ENCODE measurements at places on chromosomes 6 and 20.

- DNase-seq, result no peak
Measured at GRCh38 chr20:24653306-24653705, 183.9 kb downstream of the SYNDIG1 start.

DNA sequence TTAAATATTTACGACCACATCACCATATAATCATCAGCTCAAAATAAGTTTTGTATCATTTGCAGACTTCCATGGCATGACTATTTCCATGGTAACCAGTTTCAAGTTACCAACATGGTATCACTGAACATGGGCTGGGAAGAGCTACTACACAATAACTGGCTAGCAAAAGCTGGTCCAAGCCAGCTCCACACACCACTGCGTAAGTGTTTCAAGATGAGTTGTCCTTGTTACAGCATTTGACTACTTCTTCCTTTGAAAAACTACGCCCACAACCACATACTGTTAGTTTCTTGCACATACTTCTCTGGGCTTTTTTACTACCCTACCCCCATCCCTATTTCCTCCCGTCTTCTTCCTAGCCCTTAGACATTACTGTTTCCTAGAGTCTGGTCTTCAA is 8.5 kb downstream of the CD164 start:
- no peak for DNase-seq

GRCh38 chr6:105226598-105227294 is 46.9 kb upstream of the POPDC3 start:
- DNase-seq, result no peak

- no peak for DNase-seq
Measured at GRCh38 chr6:137452333-137452894, 41.8 kb downstream of the OLIG3 start.

DNA sequence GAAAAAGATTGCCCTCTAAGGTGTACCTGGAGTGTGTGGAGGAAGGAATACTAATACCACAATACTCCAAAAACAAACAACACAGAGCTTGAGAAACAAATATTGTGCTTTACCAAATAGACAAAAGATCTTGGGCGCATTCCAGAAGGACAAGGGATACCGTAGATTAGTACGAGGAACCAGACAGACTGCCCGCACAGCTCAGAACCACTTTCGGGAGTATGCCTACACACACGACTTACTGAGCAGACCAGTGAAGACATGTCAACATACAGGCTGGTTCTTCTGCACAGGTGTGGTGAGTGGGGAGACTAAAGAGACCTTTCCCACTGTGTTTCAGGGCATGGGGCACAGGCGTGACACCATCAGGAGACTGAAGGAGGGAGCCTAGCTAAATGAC is 15.8 kb upstream of the FOXQ1 start:
- DNase-seq, result no peak

DNA sequence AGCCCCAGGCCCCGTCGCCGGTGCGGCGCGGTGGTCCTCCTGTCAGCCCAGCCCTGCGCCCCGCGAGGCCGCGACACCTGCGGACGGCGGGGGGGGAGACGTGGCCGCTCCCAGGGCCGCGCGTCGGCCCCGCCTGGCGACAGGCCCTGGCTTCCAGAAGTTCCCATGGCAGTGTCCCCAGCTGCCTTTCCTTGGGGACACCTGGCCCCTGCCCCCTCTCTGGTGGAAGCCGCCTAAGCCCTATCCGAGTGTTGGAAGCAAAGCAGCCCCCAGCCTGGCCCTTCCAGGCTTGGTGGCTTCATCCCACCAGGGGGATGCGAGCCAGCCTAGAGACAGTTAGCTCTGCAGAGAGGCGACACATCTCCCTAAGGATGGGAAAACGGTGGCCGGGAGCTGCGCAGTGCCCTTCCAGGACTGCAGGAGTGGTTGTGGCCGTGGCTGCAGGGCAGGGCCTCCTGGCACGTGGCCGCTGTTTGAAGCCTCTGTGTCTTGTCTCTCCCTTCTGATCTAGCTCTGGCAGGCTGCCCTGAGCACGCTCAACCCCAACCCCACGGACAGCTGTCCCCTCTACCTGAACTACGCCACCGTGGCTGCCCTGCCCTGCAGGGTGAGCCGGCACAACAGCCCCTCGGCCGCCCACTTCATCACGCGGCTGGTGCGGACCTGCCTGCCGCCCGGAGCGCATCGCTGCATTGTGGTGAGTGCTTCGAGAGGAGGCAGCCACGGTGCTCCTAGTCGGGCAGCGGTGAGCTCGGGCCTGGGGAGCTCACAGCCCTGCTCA is 816 bp downstream of the NPEPL1 start:
- no peak for DNase-seq

DNA sequence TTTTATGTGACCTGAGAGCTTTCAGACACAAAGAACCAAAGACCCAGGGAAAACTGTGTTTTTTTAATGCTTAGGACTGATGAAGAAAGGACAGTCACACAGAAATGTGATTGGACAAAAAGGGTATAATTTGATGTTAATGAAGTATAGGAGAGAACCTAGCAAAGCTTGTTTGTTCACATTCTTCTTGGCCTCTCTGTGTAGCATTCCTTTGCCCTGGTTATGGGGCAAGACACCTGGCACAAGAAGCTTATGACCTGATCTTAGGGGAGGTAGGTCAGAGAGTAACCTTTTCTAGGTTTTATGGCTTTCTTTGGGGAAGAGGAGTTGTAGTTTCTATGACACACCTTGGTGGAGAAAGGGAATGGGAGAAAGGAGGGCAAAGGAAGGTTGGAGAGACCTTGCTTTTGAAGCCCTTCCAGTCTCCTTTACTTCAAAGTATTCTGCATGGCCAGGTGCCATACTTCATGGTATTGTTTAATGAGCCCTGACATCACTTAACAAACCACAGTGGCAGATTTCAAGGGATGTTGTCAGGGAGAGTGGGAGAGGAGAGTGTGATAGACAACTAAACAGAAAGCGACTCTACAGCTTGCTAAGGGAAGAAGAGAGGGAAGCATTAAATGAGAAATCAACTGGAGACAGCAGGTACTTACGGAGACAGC is 701.8 kb upstream of the FLRT3 start:
- no peak for DNase-seq

DNA sequence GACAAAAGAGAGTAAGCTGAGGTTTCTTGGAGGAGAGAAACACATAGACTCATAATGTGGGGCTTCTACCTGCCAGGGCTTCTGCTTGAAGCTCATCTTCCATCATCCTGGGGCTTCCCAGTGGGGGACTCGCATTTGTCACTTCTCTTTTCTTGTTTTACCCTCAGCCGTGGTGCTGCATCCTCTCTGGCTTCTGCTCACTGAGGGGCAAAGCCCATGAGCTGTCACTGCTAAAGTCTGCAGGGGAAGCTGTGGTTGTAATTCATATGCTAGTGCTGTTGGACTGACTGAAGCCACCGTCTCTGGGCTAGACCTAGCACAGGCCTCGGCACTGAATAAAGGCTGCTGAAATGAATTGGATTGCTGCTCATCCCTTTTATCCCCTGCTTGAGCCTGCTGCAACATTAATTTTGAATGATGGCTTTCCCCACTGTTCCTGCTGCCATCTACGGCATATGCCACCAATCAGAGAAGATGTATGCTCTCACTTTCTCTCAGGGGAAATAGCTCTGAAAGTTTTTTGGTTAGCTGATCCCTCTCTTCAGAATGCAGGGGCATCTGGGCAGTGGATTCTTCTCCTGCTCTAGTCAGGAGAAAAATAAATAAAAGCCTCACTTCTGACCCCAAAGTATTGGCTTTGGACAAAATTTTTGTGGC is 568.4 kb upstream of the MAP3K7 start:
- DNase-seq, result no peak

GRCh38 chr6:9514146-9514545 is 900.7 kb downstream of the TFAP2A start:
- DNase-seq, result no peak

GRCh38 chr6:156821707-156822106 is 44.5 kb downstream of the ARID1B start:
- no peak for DNase-seq

GRCh38 chr6:46453741-46454316 is 37.4 kb downstream of the RCAN2 start:
- DNase-seq, result no peak

DNA sequence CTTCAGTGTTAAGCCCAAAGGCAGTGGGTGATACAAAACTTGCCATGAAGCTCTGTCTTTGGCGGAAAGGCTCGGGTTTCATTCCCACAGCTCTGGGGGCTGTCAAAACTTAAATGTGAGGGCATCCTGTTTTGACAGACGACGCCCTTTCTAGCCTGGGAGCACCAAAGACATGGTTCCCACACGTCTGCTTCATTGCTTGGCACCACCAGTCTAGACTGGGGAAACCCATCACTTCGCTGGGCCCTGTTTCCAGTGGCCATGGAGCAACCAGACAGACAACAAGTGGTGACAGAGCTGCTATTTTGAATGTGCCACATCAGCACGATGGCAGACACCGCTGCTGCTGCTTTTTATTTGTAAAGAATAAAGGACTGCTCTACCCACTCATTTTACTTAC is 127.5 kb downstream of the SASH1 start:
- DNase-seq, result no peak

DNA sequence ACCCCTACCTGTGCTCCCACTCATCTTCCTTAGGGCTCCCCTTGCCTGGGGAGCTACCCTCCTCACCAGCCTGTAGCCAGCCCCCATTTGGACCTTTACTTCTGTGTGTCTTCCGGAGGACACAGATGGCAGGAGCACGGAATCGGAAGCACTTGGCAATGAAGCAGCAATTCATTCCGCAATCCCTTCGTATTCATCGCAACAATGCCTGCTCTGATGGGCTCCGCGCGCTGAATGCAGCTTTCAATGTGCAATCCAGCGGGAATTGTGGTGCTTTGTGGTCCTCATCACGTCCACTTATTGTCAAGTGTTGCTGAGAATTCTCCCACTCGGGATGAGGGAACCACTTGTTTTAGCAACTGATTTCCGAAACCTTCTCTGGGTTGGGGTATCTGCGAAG is 336.0 kb downstream of the DHX35 start:
- DNase-seq, result no peak

- no peak for DNase-seq
Measured at GRCh38 chr6:158554611-158555361, 5.1 kb upstream of the TMEM181 start.

DNA sequence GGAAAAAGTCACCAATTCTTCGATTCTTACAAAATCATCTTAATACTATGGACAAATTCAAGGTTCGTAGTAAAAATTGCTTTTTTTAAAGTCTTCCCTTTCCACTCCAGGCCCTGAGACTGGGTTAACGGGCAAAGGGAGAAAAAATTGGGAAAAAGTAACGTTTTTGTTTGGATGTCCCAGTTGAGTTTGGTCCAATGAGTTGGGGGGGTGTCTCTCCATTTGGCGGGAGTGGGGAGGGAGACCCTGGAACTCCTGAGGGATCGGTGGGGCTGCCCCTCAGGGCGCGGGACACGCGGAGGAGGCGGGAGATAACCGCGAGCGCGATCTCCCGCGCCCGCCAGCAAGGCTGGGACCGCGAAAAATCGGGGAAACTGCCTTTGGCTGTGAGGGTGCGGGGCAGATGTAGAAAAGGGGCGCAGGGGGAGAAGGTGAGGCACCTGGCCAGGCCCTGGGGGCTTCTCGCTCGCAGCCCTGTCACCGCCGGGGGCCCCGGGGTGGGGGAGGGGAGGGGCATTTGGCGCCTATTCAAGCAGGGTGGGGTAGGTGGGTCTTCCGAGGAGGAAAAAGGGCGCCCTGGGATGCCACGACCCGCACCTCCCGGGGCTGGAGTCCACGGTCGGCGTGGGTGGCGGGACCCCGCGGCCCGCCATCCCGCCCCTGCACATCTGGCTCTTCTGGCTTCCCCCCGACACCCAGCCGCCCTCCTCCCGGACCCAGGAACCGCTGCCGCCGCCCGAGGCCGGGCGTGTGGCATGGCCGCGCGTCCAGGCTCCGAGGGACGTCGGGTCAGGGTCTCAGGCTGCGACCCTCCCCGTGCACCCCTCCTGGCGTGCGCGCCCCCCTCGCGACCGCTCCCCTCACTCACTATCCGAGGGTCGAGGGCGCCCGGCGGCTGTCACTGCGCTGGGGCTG is 595 bp downstream of the FBXO5 start:
- no peak for DNase-seq

DNA sequence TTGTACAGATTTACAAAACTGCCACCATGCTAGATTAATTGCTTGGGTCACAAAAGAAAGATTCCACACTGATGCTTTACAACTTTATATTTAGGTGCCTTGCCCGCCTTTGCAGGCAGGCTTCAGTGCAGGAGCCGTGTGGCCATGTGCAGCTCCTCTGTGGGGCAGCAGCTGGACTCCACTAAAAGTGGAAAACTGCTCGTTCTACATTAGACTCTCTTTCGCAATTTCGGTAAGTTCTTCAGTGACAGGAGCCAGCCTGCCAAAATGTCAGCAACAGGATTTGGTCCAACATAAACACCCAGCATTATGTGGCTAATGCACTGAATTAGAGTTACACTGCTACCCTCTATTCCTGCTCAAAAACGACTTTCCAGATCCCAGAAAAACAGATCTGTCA is 174.4 kb upstream of the KCNK16 start:
- no peak for DNase-seq

GRCh38 chr20:21126581-21126870 is 644 bp downstream of the KIZ start:
- no peak for DNase-seq

Measured in effector CD8-positive, alpha-beta T cell (primary cell).